ENCODE measurements at places on chromosomes 11 and 22.
A peak's percentile ranks its signal among the peaks of the same experiment; 100 is the strongest.

DNA sequence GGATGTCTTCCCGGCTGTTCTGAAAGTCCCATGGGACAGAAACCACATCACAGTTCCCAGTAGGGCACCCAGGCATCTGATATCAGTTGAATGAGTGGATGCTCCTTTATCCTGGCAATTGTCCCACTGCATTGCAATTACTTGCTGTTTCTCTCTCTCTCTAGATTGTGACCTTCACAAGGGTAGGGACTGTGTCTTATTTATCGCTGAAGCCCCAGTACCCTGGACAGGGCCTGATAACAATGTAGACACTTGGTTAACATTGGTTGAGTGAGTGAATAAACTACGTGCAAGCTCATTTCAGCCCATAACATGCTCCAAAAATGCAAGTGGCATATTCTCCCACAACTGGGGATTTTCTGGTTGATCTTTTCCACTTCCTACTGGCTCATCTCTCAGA lies 193.7 kb upstream of the NARS2 start:
- DNase-seq = no peak

DNA sequence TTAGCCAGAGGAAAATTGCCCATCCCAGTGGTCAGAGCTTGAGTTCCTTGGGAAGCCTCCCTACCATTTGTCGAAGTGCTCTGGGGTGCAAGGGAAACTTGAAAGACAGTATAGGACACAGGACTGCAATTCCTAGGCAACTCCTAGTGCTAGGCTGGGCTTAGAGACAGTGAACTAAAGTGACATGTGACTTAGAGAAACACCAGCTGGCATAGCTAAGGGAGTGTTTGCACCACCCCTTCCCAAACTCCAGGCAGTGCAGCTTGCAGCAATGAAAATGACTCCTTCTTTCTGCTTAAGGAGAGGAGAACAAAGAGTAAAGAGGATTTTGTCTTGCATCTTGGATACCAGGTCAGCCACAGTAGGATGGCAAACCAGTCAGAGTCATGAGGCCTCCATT lies 388.0 kb downstream of the DYNC2H1 start:
- no peak for DNase-seq

- peak; percentile 30 for DNase-seq
Observed at GRCh38 chr11:15159085-15159484, 44.4 kb downstream of the INSC start.

DNA sequence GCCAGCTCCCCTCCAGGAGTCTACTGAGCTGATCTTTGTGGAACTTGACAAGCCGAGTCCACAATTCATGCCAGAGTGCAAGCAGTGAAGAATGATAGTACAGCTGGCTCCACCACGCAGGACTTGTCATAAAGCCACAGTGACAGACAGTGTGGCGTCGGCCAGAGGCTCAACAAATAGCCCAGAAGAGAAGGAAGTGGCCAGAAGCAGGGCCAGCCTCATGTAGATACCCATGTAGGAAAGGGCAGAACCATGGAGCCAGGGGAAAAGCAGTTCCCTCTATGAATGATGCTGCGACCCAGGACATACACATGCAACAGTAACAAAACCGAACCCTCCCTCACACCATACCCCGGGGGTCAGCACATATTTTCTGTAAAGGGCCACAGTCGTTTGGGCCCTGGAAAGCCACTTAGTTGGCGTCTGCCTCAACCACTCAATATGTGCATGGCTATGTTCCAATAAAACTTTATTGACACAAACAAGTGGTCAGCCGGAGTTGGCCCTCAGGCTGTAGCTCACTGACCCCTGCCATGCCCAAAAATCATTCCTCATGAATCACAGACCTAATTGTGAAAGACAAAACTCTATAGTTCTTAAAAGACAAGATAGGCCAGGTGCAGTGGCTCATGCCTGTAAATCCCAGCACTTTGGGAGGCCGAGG lies 161.4 kb downstream of the BRD1 start:
- no peak for DNase-seq

- DNase-seq = no peak
Observed at GRCh38 chr11:57397394-57397990, 7.0 kb upstream of the PRG2 start.

GRCh38 chr22:46196278-46196677 lies 46.0 kb downstream of the PPARA start:
- DNase-seq = no peak

DNA sequence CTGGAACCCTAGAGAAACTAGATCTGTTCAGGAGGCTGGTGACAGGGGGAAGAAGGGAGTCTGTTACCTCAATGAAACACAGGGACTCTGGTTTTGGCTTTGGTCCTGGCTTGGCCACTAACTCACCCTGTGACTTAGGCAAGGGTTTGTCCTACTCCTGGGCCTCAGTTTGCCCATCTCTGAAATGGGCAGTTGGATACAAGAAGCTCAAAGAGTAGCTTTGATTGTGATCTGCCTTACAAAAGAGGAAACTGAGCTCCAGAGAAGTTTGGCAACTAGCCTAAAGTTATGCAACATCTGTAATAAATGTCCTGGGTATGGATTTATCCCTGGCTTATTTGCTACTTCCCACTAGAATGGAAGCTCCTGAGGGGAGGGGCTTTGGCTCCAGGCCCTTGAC lies 24.0 kb upstream of the LMO1 start:
- no peak for DNase-seq

- no peak for DNase-seq
Observed at GRCh38 chr11:102985850-102986249, 30.3 kb upstream of the MMP13 start.

- no peak for DNase-seq
Observed at GRCh38 chr22:46082633-46083032, 67.7 kb upstream of the PPARA start.

- DNase-seq = no peak
Observed at GRCh38 chr22:27419473-27419872, 382.1 kb downstream of the MN1 start.

DNA sequence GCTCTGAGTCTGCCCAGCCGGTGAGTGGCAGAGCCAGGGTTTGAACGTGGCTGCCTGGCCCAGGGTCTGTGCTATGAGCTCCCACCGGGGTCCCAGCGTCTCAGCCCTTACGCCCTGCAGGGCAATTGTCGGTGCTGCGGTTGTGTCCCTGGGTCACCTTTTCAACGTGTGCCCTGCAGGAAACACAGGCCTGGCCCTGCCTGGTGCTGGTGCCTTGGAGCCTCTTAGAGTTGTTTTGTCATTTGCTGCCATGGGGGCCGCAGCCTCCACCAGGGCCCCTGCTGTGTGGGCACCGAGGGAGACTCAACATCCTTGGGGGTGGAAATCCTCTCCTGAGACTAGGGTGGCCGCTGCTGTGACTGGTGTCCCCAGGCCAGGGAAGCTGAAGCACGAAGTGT lies 50.6 kb upstream of the SLC22A12 start:
- no peak for DNase-seq

GRCh38 chr11:35322318-35322979 lies 96.9 kb downstream of the SLC1A2 start:
- no peak for DNase-seq

DNA sequence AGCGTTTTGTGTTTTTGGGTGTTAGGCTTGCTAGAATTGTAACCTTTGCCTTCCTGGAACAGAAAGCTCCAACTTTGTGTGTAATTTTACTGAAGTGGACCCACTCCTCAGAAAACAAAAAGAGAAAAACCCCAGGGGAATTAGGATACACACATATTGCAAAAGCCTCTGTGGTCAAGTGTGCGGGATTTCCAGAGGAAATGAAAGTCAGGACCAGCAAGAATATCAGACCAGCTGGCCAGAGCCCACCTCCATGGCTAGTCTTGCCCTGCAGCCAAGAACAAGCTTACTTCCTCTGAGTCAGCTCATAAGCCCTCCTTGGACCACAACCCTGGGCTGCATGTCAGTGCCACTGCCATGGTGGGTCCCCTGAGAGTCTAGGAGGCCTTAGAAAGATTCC lies 37.0 kb upstream of the FTH1 start:
- DNase-seq = peak; percentile 31

DNA sequence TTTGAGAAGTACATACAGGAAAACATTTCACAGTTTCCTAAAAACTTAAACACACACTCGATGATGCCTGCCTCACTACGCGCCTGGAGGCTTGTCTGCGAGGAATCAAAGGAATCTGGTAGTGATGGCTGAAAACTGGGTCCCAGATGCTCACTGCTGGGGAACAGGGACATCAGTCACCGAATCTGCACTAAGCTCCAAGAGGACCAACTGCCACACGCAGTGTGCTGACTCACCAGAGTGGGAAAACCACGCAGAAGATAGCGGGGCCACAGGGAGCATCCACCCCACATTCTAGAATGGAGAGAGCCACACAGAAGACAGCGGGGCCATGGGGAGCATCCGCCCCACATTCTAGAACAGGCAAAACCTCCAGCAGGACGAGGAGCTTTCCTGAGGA lies 24.3 kb upstream of the MOB2 start:
- DNase-seq = no peak

DNA sequence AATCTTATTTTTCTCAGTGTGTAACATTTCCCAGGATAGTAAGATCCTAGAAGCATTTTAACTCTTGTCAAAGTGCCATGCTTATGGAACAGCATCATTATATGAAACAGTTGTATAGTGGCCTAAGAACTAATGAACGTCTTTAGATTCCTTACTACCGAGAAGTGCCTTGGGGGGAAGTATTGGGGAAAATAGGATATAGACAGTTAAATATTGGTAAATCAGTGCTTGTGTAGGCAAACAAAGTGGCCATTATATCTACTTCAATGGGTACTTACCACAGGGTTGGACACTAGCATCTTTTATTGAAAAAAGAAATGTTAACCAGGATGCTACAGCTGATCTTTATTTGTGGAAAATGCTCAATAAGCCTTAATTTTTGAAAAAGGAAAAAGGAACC lies 11.3 kb downstream of the FAR1 start:
- DNase-seq = no peak

- DNase-seq = no peak
Observed at GRCh38 chr22:41772198-41772597, 28.3 kb upstream of the CCDC134 start.

GRCh38 chr11:14906993-14907392 lies 15.0 kb upstream of the CYP2R1 start:
- no peak for DNase-seq

GRCh38 chr22:49909476-49910205 lies 8.6 kb downstream of the ALG12 start:
- no peak for DNase-seq

DNA sequence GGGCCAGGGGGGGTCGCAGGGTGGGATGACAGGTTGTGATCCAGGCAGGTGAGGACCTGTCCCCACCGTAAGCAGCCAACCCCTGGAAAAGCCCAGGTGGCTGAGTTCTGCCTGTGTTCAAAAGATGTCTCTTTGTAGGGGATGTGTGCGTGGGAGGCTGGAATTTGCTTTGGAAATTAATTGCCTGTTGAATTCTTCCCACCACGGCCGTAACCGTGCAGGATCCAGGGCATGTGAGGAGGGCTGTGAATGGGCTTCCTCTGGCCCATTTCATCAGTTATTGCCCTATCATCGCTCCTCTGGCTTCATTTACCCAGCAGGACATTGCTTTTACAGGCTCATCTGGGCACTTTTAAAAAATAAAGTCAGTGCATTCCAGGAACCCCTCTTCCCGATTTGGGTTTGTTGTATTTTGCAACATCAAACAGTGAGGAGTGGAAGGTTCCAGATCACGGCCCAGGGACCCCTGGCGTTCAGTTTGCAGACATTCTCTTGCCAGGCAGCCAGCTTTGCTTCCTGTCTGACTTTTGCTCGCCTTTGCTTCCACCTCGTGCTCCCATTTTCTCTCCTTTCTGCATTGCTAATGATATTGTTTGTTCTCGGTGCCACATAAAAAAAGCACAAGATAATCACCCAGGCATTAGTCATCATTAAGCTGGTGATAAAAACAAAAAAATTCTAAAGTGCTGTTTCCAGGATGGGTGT lies 1306.6 kb downstream of the BRD1 start:
- no peak for DNase-seq

DNA sequence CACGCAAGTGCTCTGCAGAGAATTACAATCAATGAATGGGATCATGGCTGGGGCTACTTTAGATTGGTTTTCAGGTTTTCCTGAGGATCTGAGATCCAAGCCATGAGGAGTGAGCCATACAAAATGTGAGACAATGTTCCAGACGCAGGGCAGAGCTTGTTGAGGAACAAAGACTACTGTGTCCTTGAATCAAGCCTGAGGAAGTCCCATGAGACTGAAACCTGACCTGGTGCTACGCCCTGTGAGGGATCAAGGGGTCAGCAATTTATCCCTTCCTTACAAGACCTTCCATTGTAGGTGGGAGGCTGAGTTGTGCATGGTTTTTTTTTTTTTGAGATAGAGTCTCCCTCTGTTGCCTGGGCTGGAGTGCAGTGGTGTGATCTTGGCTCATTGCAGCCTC lies 2.1 kb downstream of the INCENP start:
- no peak for DNase-seq

GRCh38 chr11:86636275-86636674 lies 36.1 kb downstream of the ME3 start:
- no peak for DNase-seq

DNA sequence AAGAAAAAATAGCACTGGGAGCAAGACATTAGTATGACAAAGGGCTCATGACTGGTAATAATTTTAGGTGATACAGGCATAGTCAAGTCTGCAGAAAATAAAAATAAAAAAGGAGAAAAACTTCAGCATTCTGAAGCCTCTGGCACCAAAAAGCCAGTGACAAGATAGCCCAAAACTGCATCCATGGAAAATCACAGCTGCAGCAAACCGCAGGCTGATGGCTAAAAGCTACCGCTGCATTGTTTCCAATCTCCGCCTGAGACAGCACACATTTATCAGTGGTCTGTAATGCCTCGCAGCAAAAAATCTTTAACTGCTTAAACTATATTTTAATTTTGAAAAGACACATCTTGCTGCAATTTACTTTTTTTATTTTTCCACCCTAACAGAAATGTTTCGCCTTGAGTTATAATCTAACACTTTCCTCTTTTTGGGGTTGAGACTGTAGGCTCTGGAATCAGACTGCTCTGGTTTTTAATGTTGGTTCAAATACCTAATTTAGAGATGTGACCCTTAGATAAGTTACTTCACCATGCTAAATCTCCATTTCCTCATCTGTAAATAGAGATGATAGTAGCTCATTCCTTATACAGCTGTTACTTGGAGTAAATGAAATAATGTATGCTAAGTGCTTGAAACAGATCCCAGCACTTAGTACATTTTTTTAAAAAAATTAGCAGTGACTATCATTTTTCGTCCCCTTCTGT lies 42.0 kb upstream of the FIBIN start:
- DNase-seq = no peak

All from HS-5 (cell line).